ENCODE measurements at places on chromosomes 13 and 19.

DNA sequence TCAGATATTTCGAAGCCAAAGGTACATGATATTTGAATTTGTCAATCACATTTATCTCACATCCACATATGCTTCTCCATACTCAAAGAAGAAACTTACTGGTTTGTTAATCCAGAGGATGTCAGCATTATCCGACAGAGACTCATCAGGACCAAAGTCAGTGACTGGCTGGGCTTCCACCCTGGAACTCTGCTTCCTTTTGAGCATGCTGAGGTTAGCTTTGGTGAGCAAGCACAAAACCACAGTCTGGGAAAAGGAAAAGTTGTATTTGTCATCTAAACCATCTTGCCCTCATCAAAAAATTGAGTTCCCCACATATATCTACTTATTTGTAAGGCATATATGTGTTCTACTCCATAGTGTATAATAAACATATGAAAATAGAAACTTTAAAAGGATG is 17.4 kb downstream of the NALCN start:
- DNase-seq = no peak

DNA sequence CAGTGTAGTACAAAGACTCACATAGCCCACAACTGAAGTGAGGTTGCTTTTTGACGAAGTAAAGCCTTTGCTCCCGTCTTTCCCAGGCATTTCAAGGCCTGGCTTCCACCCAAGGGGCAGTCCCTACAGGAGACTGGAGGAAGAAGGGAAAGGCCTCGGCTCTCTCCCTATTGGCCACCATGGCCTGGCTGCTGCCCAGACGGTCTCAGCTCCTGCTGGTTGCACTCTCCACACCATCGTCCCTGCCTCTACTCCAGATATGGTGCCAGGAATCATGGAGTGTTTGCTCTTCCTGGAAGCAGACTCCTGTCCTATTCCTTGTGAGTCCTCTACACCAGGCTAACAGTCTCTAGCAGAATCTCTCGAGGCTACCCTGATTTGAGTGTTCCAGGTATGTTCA is 124.1 kb upstream of the UQCRFS1 start:
- DNase-seq = no peak

- no peak for DNase-seq
Measured at GRCh38 chr13:112249644-112250610, 126.2 kb upstream of the SPACA7 start.

DNA sequence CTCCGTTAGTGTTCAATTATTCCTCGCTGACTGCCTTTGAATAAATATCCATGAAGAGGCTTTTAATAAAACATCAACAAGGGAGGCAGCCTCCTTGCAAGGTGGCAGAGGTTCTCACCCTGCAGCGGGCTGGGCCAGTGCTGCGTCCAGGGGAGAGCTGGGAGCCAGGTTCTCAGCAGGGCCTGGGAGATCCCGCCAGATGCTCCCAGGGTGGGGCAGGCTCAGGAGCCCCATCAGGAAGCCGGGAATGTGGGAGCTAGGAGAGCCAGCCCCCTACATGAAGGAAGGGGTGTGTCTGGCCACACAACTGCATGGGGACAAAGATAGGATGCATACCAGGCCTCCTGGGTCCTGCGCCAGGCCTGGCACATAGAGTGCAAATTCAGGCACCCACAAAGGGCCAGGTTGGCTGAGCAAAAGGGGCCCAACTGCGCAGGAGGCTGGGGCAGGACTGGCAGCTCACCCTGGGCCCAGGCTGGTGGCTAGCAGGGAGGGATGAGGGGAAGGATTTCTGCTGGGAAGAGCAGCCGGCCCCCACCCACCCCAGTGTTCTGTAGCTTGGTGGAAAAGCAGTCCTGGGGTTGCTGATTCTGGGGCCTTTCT is 22.8 kb downstream of the VSTM2B start:
- no peak for DNase-seq

- DNase-seq = no peak
Measured at GRCh38 chr19:37997911-37998344, 90.9 kb downstream of the SIPA1L3 start.

GRCh38 chr19:42057846-42058245 is 12.2 kb downstream of the GRIK5 start:
- no peak for DNase-seq

GRCh38 chr19:43643326-43643725 is 3.7 kb upstream of the CADM4 start:
- DNase-seq = no peak

DNA sequence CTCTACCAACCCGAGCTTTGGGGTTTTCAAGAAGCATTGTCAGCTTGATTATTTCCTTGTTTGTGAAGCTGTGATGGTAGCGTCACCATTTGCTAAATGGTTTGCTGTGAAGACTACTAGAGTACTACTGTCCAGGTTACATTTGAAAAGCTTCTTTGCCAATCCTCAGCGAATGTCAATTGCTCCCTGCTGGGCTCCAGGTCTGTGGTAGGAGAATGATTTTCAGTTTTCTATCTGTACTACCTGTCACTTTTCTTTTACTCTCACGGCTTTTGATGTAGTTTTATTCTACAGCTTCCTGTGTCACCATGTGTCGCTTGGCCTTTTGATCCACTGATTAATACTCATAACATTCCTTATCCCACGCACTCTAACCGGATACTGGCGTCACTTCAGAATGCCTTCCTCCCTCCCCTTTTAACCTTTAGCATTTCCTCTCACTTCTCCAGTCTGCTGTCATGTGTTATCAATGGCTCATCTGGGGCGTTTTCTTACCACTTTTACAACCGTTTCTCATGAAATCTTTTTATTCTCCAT is 7.5 kb upstream of the GPR183 start:
- DNase-seq = no peak

GRCh38 chr13:46213242-46213641 is 1.5 kb downstream of the LRRC63 start:
- no peak for DNase-seq

DNA sequence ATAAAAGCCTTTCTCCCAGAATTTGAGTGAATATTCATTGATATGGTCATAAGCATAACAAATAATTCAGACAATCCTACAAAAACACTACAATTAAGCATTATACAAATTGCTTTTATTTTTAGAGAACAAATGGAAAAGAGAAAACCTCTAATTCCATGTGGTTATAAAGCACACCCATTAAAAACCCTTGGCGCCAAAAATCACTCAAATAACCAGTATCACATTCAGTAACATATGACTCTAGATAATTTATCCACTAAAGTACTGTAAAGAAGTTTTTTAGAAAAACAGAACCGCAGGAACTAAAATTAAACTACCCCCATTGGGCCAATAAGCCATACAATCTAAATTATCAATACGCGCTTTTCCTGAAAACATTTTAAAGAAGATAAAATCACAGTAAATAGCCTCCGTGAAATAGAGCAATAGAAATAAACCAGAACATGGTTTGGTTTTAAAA is 569 bp downstream of the LCP1 start:
- no peak for DNase-seq

- no peak for DNase-seq
Measured at GRCh38 chr19:5507065-5507909, 52.1 kb downstream of the ZNRF4 start.

DNA sequence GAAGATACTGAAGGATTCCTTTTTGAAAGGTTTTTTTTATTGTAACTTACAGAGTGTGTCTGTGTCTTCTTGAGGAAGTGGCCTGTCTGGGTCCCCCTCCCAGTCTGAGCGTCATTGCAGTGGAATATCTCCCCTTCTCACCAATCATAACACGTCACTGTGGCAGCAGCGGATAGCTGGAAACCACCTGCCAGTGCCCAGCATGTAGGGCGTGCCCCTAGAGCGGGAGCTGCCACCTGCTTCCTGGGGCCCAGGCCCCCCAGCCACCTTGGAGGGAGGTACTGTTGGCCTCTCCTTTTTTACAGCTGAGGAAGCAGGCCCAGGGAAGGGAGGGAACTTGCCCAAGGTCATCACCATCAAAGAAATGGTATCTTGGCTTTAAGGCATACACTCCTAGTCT is 4.6 kb upstream of the DNM2 start:
- DNase-seq = no peak

DNA sequence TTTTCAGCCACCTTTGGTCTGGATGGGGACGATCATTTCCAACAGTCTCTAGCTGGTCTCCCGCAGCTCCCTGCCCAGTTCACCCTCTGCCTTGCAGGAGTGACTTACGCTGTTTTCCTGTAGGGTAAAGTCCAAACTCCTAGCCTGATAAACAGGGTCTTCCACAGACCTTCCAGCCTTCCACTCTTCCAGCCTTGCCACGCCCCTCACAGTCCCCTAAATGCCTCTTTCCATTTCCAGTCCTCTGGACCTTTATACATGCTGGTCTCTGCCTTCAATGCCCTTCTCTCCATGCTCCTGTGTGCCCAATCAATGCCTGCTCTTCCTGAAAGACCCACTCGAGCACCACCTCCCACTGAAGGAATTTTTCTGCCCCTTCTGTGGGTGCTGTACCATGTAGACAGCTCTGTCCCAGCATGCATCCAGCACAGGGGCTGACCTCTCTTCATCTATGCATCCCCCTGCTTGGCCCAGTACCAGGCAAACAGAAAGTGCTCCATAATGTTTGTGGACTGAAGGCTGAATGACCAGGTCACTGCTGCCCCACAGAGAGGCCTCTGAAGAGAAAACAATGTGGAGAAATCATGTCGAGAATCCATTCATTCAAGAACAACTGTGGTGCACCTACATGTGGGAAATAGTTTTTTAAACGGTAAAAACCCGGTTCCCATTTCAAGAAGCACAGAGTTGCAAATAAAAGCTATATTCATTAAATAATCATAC is 4.6 kb downstream of the ATP7B start:
- no peak for DNase-seq

GRCh38 chr13:76697288-76697687 is 188.9 kb downstream of the KCTD12 start:
- DNase-seq = no peak

DNA sequence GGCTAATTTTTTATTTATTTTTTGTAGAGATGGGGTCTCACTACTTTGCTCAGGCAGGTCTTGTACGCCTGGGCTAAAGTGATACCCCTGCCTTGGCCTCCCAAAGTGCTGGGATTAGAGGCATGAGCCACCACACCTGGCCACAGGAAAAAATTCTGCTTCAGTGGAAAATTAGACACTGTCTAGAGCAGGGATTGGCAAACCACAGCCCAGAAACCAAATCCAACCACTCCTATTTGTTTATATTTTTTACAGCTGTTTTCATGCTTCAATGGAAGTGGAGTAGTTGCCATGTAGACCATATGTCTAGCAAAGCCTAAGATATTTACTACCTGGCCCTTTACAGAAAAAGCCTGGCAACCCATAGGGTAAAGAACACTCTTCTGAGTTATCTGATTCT is 123.7 kb upstream of the MRI1 start:
- no peak for DNase-seq

DNA sequence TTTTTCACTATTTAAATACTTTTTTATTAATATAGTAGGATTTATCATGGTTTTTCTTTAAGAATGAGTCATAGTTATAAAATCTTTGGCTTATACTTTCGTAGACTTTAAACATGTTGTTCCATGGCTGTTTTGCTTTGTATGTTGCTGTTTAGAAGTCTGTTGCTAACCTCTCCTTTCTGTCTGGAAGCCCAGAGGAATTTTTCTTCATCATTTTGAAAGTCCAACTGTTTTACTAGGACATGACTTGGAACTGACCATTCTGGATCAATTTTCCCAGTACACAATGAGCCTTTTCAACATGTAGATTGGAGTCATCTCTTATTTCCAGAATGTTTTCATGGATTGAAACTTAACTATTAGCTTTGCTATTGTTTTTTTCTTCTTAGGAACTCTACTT is 7.9 kb downstream of the CAB39L start:
- DNase-seq = no peak

DNA sequence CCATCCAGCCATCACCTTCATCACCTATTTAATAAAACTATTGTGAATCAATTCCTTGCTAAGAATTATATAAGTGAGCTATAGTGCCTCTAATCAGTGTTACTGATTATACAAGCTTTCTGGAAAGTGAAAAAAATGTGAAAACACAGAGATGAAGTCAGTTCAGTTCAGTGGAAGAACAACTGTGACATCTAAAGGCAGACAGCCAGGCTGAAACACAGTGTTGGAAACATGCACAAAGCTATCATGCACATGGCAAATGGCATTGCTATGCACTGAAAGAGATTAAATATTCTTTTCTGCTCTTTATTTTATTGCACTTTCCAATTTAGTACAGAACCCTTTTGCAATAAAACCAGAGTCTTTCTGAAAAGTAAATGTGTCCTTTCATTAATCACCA is 294.0 kb downstream of the RBM26 start:
- no peak for DNase-seq

DNA sequence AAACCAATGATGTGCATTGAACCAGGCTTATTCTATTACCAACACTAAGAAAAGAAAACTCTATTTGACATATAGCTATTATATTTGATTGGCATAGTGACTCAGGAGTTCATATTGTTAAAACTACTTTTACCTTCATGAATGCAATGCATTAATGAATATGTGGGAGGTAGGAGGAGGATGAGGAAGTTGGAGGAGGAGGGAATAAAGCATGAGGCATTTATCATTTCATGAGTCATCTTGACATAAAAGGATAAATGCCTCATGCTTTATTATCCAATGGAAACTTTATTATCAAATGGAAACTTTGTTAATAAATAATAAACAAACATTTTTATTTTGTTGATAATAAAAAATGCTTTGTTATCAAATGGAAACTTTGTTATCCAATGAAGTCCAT is 116.5 kb downstream of the SPRY2 start:
- DNase-seq = no peak

GRCh38 chr19:30068528-30069395 is 126.7 kb downstream of the URI1 start:
- DNase-seq = no peak

DNA sequence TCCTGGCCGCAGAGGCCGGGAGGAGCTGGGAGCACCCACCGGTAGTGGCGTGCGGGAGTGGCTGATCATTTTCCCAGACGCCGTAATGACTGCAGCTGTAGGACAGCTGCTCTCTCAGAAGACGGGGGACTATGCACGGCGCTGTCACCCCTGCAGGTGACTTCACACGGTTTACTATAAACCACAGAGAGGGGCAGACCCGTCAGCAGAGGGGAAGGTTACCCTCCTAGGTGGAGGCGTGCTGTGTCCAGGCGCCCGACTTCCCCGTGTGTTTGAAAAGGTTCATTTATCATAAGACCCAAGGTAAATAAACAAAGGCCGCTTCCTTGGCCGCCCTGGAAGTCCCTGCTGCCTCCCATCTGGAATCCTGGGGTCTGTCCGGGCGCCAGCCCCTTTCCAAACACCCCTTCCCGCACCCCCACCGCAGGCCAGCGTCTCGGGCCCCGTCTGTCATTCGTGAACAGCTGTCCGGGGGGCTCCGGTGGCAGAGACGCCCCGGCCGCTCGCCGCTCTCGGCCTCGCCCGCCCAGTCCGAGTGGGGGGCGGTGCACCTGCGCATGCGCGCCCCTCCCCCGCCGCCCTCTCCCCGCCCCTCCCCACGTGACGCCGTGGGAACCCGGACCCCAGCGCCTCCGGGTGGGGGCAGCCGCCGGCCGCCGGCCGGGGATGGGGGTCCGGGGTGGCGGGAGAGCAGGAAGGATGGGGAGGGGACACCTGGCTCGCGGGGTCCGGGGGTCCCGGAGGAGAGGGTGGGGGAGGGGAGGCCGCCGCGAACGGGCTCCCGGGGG is 915 bp downstream of the SHC2 start:
- peak; percentile 75 for DNase-seq

- DNase-seq = no peak
Measured at GRCh38 chr19:55248704-55249103, 10.1 kb downstream of the PPP6R1 start.
